ENCODE measurements at places on chromosomes 7 and 10.
A peak's percentile ranks its signal among the peaks of the same experiment; 100 is the strongest.

DNA sequence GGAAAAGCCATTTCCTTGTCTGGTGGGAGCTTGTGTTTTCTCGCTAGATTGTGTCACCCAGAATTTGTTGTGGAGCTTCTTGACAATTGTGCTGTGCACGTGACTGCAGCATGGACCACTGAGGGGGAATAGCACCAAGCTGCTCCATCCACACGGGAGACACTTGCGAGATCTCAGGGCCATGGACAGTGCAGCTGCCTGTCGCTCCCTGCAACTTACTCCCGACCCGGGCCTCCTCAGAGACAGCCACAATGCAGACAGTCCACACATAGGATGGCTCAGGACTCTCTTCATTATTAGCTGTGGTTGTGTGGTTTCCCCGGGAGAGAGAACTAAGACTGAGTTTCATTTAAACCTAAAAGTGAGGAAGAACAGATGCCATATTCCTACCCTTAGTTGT, 673.2 kb upstream of the GALNT17 start:
- DNase-seq: no peak

GRCh38 chr7:90766814-90767564, 170.9 kb downstream of the CDK14 start:
- no peak for DNase-seq

DNA sequence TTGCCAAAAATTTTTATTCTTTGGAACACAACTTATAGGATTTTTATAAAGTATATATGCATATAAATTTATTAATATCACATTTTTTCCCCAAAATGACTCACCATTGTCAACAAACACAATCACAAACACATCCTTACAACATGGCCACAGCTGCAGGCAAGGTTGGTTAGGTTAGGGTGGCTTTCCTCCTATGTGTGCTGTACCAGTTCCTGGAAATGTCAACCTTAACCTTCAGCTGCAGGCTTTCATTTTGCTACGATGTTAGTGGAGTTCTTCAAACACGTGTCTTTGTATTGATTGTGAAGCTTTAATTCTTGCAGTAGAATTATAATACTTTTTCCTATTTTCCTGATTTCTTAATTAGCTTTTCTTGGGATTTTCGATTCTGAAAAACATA, 185.8 kb downstream of the PTEN start:
- no peak for DNase-seq

- DNase-seq: no peak
Measured at GRCh38 chr10:77188000-77188395, 449.6 kb downstream of the KCNMA1 start.

- DNase-seq: no peak
Measured at GRCh38 chr10:96440361-96441292, 73.1 kb downstream of the TLL2 start.

DNA sequence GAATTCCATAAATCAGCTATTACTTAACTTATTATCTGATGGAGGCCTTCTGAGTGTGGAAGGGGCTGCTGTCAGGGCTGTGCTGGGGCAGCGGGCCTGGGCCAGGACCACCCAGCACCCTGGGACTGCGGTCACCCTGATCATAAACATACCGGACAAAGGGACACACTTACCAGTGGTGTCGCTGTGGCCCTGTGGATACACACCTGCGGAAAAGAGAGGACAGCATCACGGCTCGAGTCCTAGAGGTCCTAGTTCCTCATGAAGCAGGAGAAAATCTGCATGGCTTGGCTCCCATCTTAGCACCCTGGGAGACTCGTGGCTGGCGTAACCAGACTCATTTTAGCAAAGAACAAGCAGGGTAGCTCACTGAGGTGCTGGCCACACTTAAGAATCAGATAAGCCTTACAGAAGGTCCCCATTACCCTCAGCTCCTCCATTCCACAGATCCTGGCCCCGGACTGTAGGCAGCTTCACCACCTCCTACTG, 17.7 kb downstream of the IL15RA start:
- DNase-seq: no peak

- DNase-seq: no peak
Measured at GRCh38 chr10:24519950-24520349, 203.7 kb downstream of the ARHGAP21 start.

DNA sequence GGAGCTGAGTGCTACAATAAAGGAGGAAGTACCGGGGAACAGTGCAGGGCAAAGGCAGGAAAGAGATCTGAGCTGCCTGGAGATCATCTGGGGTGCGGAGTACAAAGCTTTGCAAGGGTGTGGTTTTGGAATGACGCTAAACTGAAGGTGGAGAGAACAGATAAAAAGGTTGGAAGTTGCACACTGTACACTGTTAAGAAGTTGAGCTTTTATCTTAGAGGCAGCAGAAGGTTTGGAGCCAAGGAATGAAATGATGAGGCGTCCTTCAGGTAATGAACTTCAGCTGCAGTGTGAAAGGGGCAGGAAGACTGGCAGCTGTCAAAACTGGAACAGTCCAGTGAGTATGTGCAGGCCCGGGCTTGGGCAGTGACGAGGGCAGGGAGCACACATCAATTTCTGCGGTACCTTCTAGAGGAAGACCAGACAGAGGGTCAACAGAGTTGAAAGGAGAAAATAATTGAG, 7.2 kb upstream of the ANKRD61 start:
- no peak for DNase-seq

- no peak for DNase-seq
Measured at GRCh38 chr7:39609113-39609934, 14.0 kb upstream of the RALA start.

DNA sequence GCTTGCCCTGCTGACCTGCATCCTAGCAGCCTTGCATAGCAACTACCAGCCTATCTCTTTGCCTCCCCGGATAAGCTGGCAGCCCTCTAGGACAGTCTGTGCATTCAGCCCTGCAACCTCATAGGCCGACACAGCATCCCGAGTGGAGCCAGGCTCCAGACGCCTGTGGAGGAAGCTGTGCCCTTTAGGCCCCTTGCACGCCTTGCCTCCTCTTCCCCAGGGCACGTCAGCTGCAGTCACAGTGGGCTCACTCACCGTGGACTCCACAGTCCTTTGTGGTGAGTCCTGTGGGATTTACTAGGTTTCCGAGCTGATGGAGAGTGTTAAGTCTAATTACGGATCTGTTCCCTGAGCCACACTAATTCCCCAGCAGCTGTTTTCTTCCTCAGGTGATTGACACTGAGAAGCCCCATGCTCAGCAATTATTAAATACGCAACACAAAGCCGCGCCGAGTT, 540.0 kb downstream of the TCERG1L start:
- DNase-seq: no peak

DNA sequence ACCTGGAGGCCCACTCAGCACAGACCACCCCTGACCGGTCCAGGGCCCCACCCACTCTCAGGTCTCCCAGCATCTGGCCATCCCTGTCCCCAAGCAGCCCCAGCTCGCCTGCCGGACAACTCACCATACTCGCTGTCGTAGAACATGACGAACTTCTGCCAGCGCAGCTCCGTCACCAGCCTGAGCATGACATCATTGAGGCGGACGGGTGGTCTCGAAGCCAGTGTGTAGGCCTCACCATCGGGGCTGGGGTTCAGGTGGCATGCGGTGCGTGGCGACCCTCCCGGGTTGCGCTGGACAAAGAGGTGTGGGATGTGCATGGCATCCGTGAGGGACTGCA, 160.4 kb downstream of the GRID1 start:
- no peak for DNase-seq

- no peak for DNase-seq
Measured at GRCh38 chr10:104548090-104548489, 93.0 kb upstream of the SORCS3 start.

DNA sequence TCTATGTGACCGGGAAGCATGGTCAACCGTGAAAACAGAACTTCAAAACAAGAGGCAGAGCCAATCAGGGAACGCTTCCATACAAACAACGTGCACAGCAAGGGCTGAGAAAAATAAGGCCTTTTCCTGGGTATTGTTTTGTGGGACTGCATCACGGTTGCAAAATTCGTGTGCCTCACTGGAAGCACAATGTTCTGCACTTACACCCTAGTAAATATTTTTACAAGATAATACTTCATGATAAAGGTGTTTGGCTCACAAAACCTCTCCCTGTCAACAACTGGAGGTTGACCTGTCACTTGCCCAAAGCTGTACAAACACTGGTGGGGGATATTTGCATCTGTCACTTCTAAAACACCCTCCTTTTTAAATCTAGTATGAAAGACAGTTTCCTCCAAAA, 37.0 kb downstream of the KLF6 start:
- no peak for DNase-seq

GRCh38 chr10:3427950-3428354, 255.4 kb upstream of the PITRM1 start:
- DNase-seq: no peak

DNA sequence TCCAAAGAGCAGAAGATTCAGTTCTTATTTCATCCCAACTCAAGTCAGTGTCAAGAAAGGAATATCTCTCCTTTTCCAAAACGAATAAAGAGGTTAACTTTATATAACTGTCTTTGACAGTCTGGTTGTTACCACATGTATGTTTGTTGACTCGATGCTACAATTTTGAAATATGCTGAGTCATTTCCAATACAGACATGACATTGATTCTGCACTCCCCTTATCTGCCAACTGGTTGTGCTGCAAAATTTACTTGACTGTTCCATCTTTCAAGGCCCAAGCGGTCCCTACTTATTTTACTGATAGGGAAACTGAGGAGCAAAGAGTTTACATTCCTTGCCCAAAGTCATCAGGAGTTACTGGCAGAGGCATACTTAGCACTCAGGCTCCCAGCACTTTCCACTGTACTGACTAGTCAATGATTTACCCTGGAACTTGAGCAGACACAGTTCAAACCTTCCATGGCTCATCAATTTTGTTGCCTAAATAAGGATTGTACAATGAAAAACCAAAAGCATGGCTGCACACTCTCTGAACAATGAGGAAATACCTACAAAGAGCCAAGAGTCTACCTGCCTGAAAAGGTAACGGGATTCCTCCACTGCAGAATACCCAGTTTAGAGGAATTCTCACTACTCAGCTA, 52.8 kb downstream of the ABLIM1 start:
- DNase-seq: no peak

DNA sequence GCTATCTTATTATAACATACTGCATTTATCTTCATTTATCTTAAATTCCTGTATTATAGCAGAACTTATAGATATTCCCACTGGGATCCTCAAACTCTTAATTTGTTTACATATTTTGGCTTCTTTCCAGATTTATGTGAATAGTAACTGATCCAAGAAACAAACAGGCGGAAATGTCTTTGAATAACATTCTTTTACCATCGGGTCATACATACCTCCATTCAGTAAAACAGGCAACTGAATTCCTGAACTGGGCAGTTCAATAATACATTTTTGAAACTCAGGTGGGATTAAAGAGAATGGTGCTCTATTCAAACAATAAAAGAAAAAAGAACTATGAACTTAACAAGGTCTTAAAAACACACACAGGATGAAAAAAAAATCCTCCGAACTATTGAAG, 337.4 kb downstream of the CRPPA start:
- no peak for DNase-seq

DNA sequence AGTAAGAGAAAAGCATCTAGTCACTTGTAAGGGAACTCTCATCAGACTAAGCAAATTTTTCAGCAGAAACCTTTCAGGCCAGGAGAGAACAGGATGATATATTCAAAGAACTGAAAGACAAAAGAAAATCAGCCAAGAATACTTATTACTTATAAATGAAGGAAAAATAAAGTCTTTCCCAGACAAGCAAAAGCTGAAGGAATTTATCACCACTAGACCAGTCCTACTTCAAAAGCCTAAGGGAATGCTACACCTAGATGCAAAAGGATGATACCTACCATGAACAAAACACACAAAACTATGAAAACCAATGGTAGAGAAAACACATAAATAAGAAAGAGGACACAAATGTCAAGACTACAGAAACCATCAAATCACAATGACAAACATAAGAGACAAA, 126.6 kb upstream of the ABCB5 start:
- DNase-seq: no peak

- no peak for DNase-seq
Measured at GRCh38 chr7:28695300-28696295, 262.5 kb downstream of the TRIL start.

DNA sequence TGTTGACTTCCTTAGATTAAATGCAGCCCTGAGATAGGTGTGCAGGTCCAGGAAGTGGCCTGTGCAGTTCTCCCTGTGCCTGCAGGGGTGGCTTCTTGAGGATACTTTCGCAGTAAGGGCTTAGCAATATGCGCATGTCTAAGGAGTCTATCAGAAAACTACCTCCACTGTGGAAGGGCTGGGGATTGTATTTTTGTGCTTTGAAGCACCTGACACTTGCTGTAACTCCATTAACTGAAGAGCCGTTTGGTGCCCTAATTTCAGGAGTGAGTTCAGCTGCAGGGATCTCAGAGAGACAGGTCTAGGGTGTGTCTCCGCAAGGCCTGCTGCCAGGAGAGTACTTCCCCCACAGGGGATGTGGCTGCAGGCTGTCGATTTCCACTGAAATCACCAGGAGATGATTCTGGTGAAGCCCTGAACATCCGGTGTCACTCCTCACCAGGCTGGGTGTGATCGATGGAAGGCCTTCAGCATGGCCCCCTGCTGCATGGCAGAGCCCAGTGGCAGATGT, 35.5 kb downstream of the IKZF1 start:
- DNase-seq: no peak

GRCh38 chr10:119416855-119417254, 125.7 kb downstream of the RGS10 start:
- peak; percentile 52 for DNase-seq

- DNase-seq: no peak
Measured at GRCh38 chr10:111837985-111838384, 345.6 kb downstream of the GPAM start.

DNA sequence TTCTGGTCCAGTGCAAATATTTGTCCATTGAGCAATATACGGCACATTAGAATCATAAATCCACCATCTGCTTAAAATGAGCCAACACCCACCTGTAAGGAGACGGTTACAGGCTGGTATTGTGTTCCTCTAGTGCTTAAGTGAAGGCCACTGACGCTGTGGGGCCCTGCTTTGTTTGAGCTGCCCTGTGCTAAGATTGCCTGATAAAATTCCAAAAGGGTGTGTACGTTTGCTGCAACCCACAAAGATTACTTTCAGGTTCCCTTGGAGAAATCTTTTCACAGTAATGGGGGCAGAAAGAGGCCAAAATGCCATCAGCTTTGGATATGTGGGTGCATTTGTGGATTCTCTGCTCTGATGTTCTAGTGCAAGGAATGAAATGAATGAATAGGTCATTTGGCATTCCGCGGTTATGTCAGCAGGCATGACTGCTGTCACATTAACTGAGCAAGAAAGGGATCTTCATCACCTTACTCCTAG, 34.4 kb downstream of the AGR3 start:
- no peak for DNase-seq

DNA sequence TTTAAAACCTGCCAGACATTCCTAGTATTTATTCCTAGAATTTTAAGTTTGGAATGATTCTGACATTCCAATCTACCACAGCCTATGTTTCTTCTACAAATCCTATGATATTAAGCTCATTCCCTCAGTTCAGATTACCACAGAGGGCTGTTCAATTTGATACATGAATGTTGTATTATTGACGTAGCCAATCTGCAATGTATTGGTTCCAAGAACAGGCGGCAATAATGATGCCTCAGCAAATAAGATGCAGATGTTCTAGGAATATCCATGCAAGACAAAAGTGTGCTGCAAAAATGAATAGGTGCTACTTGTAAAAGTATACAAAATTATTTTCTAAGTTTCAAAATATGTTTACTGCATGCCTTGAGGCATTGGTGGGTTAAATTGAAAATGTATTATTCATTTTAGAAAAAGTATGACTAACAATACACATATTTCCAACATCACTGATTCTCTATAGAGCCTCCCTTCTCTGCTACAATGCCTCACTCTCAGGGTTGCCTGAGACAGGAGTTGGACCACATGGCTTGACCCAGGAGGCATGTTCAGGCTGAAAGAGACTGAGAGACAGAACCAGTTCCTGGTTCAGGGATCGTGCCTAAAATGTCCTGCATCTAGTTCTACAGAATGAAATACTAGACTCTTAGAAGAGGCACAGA, 94.1 kb upstream of the CREB5 start:
- DNase-seq: no peak

Measured in activated naive CD4-positive, alpha-beta T cell (primary cell).